Lung (tissue), 17 donors: ENCODE measurements at places on chromosomes 7 and 10. TPM values are rescaled to one million over a fixed set of nuclear protein-coding genes. Genes with fewer than 3 reads are reported as not detected.
A peak's percentile ranks its signal among the peaks of the same experiment; 100 is the strongest.

- H3K27me3 ChIP-seq = no peaks in the 10 kb centered on the region
- peaks cover 6% of the 10 kb centered on the region for H3K36me3 ChIP-seq
- no peak overlapping the region for H3K4me3 ChIP-seq
- no peak for DNase-seq
- no peak overlapping the region for H3K27ac ChIP-seq
These were observed 63.2 kb downstream of the MKI67 start for GRCh38 chr10:128062881-128063563.

GRCh38 chr7:5997210-5997808, 11.5 kb downstream of the PMS2 start:
- H3K27ac ChIP-seq = no peak overlapping the region
- H3K4me1 ChIP-seq = no peaks in the 10 kb centered on the region
- H3K4me3 ChIP-seq = no peak overlapping the region
- H3K27me3 ChIP-seq = no peaks in the 10 kb centered on the region
- DNase-seq = peak; percentile 83

DNA sequence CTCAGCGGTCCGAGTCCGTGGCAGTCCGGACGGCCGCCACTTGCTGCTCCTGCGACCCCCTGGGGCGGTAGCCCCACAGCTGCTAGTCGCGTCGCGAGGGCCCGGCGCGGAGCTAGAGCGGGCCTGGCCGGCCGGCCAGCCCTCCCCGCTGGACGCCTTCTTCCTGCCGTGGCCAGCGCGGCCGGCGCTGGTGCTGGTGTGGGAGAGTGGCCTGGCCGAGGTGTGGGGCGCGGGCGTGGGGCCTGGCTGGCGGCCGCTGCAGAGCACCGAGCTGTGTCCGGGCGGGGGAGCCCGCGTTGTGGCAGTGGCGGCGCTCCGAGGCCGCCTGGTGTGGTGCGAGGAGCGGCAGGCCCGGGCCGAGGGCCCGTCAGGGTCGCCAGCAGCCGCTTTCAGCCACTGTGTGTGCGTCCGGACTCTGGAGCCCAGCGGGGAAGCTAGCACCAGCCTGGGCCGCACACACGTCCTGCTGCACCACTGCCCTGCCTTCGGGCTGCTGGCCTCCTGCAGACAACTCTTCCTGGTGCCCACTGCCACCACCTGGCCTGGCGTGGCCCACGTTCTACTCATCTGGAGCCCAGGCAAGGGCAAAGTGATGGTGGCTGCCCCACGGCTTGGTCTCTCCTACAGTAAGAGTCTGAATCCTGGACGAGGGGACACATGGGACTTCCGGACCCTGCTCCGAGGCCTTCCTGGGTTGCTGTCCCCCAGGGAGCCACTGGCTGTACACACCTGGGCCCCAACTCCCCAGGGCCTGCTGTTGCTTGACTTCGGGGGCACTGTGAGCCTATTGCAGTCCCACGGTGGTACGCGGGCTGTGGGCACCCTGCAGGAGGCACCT, 631 bp downstream of the HPS6 start:
- H3K4me3 ChIP-seq = peak overlapping the region; percentile 92
- DNase-seq = peak; percentile 27
- peak overlapping the region; percentile 92 for H3K27ac ChIP-seq
- H3K4me1 ChIP-seq = peaks cover 2% of the 10 kb centered on the region
- H3K36me3 ChIP-seq = no peaks in the 10 kb centered on the region

DNA sequence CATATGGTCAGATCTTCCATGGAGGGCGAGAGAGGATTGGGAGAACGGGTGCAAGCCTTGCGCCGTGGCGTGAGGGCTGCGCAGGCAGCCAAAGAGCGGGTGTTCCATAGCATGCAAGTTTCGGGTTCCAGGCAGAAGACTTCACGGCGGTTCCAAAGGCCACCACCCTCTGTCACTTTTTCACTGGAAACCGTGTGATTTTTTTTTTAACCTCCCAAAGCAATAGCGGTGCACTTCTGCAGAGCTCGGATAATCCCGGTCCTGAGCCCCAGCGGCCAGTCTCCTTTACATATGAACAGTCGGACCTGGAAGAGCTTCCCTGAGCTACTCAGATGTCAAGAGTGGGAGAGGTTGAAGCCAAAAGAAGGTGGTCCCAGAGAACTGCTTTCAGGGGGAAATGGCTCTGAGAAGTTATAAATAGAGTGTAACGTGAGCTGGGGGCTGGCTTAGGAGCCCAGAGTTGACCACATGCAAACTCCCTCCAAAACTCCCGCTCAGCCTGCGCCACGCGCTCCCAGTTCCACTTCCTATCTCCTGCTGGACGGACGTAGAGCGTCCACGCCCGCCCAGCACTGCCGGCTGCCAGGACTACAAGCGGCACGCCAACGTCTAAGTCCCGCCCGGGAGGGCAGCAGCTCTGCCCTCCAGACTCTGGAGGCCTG, at the start of gene MEOX2:
Gene MEOX2 (minus strand): TSS at position 389 of the 662 bp plus-strand sequence. CDS start 281 bp downstream, at position 108.
- H3K4me1 ChIP-seq = peaks cover 4% of the 10 kb centered on the region
- peak; percentile 99 for DNase-seq
- H3K36me3 ChIP-seq = no peaks in the 10 kb centered on the region
- H3K27me3 ChIP-seq = peaks cover 65% of the 10 kb centered on the region
- H3K4me3 ChIP-seq = peak within 1 kb of the TSS; percentile 42
- peak within 1 kb of the TSS; percentile 85 for H3K27ac ChIP-seq

- H3K27ac ChIP-seq = peak within 1 kb of the TSS; percentile 17
- peak; percentile 24 for DNase-seq
- no peak within 1 kb of the TSS for H3K4me3 ChIP-seq
- no peaks in the 10 kb centered on the region for H3K27me3 ChIP-seq
These were observed at the start of gene HK1 for GRCh38 chr10:69278446-69278963. HK1 (plus strand) TSS chr10:69278496.

DNA sequence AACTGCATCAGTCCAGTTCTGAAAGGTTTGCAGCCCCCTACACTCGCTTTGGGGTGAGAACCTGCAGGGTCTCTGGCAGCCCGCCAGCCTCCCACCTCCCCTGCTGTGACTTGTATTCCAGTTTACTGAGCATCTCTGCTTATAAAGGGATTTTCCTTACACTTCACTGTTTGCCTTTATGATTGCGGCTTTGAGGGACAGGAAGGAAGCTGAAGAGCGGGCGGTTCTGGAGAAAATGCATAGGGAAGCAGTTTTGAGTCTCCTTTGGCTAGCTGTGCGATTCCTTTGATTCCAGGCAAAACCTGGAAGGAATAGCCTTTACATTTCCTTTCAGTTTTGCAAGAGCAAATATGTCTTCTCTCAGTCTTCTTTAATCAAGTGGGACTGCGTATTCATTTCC, 65.0 kb upstream of the TRIM8 start:
- DNase-seq = peak; percentile 81
- no peaks in the 10 kb centered on the region for H3K36me3 ChIP-seq
- no peak overlapping the region for H3K4me3 ChIP-seq
- peaks cover 29% of the 10 kb centered on the region for H3K4me1 ChIP-seq
- no peaks in the 10 kb centered on the region for H3K27me3 ChIP-seq

- no peak overlapping the region for H3K4me3 ChIP-seq
- no peak for DNase-seq
- H3K27me3 ChIP-seq = no peaks in the 10 kb centered on the region
- no peak overlapping the region for H3K27ac ChIP-seq
- no peaks in the 10 kb centered on the region for H3K36me3 ChIP-seq
These were observed 404.6 kb downstream of the LRMDA start for GRCh38 chr10:75836064-75836463.

DNA sequence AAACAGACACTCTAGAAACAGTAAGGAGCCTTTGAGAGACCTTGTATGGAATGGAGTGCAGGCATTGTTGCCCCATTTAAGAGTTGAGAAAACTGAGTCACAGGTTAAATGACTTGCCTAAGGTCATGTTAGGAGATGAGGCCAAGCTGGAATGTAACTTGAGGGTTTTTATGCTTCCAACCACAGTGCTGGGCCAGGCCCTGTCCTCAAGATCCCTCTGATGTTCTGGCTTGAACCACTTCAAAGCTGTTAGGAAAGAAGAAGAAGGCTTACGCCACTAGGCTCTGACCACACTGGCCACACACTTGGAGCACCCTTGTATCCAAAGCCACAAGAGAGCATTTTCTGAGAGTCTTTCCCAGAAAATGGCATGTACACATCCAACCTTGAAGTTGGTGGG, 42.7 kb downstream of the PLAU start:
- no peaks in the 10 kb centered on the region for H3K4me1 ChIP-seq
- H3K4me3 ChIP-seq = no peak overlapping the region
- no peak overlapping the region for H3K27ac ChIP-seq
- DNase-seq = no peak
- H3K36me3 ChIP-seq = no peaks in the 10 kb centered on the region
- H3K27me3 ChIP-seq = no peaks in the 10 kb centered on the region

GRCh38 chr7:31873816-31874597, 187.0 kb downstream of the PPP1R17 start:
- no peak for DNase-seq
- H3K27ac ChIP-seq = peak overlapping the region; percentile 98
- no peak overlapping the region for H3K4me3 ChIP-seq

DNA sequence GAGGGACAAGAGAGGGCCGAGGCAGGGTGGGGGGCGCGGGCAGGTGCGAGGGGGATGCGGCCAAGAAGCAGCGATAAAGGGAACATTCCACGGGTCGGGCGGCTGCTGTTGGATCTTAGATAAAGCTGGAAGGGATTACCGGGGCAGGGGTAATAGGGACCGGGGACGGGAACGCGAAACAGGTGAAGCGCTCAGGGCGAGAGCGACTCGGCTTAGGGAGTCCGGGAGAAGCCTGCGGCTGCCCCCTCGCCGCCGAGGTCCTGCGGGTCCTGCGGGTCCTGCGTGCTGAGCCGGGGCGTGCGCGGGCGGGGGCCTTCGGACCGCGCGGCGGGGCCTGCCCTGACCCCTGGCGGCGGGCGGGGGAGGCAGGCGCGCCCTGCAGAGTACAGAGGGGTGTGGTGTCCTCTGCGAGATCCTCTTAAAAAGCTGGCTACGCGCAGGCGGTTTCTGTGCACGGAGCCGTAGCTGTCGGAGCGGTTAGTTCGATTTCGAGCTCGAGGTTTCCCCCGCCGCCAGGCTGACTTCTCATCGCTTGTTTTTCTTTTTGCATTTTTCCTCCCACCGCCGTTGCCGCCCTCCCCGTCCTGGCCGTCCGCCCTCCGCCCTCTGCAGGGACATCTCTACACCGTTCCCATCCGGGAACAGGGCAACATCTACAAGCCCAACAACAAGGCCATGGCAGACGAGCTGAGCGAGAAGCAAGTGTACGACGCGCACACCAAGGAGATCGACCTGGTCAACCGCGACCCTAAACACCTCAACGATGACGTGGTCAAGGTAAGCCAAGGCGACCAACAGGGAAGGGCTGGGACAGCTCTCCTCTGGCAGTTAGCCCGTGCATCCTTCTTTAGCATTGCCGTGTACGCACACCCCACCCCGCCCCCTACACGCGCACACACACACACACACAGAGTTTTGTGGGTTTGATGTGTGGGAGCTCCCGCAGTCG, 1.4 kb downstream of the CAV1 start:
- H3K36me3 ChIP-seq = no peaks in the 10 kb centered on the region
- peak overlapping the region; percentile 99 for H3K27ac ChIP-seq
- no peaks in the 10 kb centered on the region for H3K27me3 ChIP-seq
- DNase-seq = peak; percentile 82
- H3K4me3 ChIP-seq = peak overlapping the region; percentile 68
- H3K4me1 ChIP-seq = peaks cover 22% of the 10 kb centered on the region

DNA sequence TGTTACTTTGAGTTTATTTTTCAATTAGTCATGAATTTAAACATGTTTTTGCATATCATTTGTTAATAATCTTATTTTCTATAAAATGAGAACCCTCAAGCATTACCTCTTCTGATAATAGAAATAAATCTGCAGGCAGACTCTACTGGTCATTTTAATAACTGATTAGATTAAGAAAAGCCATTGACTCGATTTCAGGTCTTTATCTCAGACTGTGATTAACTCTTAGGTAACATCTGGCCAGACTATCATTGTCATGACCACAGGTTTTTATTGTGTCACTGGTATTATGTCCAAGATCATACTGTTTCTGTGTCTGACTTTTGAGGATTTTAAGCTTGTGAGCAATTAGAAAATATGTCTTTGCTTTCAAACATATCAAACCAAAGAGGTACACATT, 83.6 kb upstream of the SLC13A1 start:
- H3K36me3 ChIP-seq = no peaks in the 10 kb centered on the region
- no peaks in the 10 kb centered on the region for H3K27me3 ChIP-seq
- H3K4me3 ChIP-seq = no peak overlapping the region
- DNase-seq = no peak
- H3K27ac ChIP-seq = no peak overlapping the region

- H3K4me3 ChIP-seq = no peak overlapping the region
- no peak for DNase-seq
- H3K27me3 ChIP-seq = no peaks in the 10 kb centered on the region
- no peaks in the 10 kb centered on the region for H3K36me3 ChIP-seq
- H3K4me1 ChIP-seq = no peaks in the 10 kb centered on the region
These were observed 187.2 kb downstream of the FGFR2 start for GRCh38 chr10:121411004-121411403.

DNA sequence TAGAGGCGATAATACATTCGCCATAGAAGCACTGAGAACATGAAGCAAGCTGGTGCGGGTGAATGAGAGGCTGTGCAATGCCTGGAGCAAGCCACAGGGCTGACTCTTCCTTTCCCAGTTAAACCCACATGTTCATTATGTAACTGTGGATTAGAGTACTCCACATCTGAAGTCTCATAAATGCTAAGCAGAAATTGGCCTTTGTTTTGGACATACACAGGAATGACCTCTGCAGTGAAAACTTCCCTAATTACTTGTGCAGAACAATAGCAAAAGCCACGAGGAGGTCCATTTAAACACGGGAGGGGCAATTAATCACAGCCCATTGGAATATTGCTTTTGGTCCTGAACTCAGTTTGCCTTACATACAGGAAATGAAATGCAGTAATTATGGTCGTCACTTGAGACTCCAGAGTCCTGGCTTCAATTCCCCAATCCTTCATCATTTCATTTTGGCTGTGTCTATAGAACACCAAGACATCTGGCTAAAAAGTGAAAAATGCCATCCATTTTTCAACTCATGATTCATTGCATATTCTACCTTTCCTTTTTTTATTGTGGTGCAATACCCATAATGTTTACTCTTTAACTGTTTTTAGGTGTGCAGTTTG, 78.7 kb upstream of the CXCL12 start:
- H3K27me3 ChIP-seq = no peaks in the 10 kb centered on the region
- no peaks in the 10 kb centered on the region for H3K36me3 ChIP-seq
- DNase-seq = peak; percentile 9
- H3K27ac ChIP-seq = no peak overlapping the region
- H3K4me3 ChIP-seq = no peak overlapping the region
- peaks cover 31% of the 10 kb centered on the region for H3K4me1 ChIP-seq

- H3K36me3 ChIP-seq = no peaks in the 10 kb centered on the region
- no peaks in the 10 kb centered on the region for H3K27me3 ChIP-seq
- no peak overlapping the region for H3K4me3 ChIP-seq
These were observed 9.7 kb upstream of the VSIR start for GRCh38 chr10:71782917-71783490.

GRCh38 chr10:28382525-28383269, 79.8 kb upstream of the MPP7 start:
- DNase-seq = no peak
- H3K4me1 ChIP-seq = no peaks in the 10 kb centered on the region
- H3K27me3 ChIP-seq = peaks cover 3% of the 10 kb centered on the region
- no peaks in the 10 kb centered on the region for H3K36me3 ChIP-seq

The CHAT gene
- polyA plus RNA-seq = not detected

The GPR141 gene
- 0.39 TPM for polyA plus RNA-seq

The LRCH4 gene
- polyA plus RNA-seq = 103 TPM
